ENCODE measurements at places on chromosomes 12 and 14.

GRCh38 chr12:77079631-77080030 lies 14.3 kb upstream of the E2F7 start:
- no peak for DNase-seq

- DNase-seq: no peak
Measured at GRCh38 chr12:131882804-131883520, 11.5 kb upstream of the ULK1 start.

DNA sequence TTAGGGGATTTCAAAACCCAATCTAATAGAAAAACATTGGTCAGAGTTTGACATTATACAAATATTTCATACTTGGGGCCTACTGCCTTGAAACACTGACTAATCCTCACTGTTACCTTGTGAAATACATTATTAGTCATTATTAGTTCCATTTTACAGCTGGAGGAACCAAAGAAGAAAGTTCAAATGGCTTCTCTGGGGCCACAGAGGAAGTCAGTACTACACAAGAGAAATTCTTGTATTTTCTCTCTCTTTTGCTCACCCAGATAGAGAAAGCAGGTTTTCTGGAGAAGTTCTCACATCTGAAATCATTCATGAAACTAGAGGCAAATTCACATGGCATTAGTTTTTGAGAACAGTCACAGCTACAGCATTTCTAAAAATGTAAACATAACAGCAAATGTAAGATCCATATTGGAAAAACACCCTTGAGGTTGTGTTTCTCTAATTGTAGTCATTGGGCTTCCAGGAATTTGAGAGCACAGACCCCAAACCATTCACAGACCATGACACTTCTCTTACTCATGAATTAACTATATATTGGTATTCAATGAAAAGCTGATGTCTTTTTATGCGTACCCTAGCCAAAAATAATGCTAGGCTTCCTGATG lies 83.0 kb downstream of the LLPH start:
- DNase-seq: no peak

GRCh38 chr12:97960741-97961608 lies 498.4 kb downstream of the RMST start:
- DNase-seq: no peak

- no peak for DNase-seq
Measured at GRCh38 chr14:53850714-53851296, 105.8 kb downstream of the BMP4 start.

- no peak for DNase-seq
Measured at GRCh38 chr12:112887550-112887949, 19.2 kb upstream of the OAS1 start.

- DNase-seq: no peak
Measured at GRCh38 chr14:61512026-61512834, 183.1 kb upstream of the HIF1A start.

DNA sequence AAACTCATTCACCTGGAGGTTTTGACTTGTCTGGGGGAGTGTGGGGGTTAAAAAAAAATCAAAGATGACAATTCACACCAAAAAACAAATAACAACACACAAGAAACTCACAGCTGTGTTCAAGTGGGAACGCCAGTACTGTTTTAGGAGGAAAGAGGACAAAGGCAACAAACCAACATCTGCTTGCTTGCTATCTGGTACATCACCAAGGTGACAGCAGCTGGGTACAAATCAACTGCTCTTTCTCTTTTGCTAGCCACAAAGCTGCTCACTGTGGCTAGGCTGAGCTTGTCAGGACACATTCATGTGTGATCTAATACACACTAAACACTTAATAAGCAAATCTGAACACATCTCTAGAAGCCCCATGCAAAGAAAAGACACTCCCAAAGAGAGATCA lies 128.0 kb upstream of the RAP1B start:
- no peak for DNase-seq

- no peak for DNase-seq
Measured at GRCh38 chr12:16347391-16348298, at the start of gene MGST1. TSS of gene MGST1 (plus strand) at chr12:16347645. CDS start at chr12:16354253, 6,608 bp downstream.

DNA sequence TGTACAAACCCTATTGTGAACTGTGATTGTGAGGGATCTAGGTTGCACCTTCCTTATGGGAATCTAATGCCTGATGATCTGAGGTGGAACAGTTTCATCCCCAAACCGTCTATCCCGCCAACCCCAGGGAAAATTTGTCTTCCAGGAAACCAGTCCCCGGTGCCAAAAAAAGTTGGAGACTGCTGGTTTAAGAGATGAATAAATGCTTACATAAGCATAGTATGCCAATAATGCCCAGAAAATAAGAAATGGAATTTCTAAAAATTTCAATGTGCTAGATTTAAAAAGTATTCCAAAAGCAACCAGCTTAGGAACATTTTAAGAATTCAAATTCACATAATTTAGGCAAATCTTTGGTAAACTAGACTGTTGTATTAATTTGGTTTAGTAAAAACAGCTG lies 5.4 kb upstream of the RNU6-8 start:
- no peak for DNase-seq

DNA sequence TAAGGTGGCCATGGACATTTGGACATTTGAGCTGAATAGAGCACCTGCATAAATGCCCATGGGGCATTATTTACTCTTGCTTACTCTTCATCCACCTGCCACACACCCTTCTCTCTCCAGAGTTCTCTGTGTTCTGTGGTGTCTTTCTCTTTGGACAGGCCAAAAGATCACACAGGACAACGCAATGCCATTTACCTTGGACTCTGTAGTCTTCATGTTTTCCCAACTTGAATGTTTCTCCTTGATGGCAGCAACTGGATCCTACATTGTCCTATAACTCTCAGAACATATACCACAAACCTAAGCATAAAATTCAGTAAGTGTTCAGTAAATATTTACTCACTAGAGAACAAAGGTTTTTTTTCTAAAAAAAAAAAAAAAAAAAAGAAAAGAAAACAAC lies 41.7 kb upstream of the PTHLH start:
- no peak for DNase-seq

DNA sequence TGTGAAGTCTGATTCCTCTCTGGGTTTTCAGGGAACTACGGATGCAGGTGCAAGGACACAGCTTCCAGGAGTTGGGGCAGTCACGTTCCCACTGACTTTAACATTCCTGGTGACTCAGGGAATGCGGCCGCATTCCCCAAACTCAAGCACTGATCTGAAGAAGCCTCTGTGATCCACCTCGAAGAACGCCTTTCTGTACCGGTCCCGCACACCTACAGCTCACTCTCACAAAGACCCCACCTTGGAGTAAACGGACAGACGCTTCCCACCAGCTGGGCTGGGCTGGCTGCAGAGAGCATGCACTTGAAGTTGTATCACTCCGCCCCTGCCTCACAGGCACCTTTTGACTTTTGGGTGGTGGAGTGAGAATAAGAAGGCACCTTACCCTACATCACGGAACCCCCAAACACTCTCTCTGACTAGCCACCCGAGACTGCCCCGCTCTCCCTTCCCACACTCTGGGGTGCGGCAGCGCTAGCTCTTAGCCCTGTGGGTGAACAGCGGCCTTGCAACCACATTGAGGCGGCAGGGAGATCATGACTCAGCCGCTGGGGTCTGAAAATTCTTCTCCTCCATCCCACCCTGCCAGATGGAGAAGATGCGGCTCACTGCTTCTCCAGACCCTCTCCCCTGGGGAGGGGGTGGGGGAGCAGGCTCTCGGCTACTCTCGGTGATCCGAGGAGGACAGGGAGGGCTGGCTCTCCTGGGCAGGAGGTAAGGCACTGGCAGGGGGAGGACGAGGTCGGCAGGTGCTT lies 23.7 kb upstream of the HDAC7 start:
- DNase-seq: no peak

DNA sequence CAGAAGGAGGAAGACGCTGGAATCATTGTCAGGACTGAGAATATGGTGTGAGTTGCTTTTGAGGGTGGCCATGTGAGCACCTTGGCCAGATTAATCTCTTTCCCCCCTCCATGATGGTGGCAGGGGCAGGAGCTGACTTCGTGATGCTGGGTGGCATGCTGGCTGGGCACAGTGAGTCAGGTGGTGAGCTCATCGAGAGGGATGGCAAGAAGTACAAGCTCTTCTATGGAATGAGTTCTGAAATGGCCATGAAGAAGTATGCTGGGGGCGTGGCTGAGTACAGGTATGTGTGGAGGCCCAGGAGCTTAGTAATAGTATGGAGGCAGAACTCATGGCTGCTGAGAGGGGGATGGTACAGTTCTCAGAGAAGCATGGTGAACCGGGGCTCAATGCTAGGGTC lies 4.3 kb downstream of the TINF2 start:
- no peak for DNase-seq

- DNase-seq: no peak
Measured at GRCh38 chr12:105214670-105215375, 21.2 kb downstream of the APPL2 start.

- no peak for DNase-seq
Measured at GRCh38 chr14:32049361-32050088, 27.6 kb upstream of the ARHGAP5 start.

GRCh38 chr12:67254372-67255026 lies 14.7 kb upstream of the CAND1 start:
- DNase-seq: no peak

- no peak for DNase-seq
Measured at GRCh38 chr14:56333359-56334292, 215.4 kb downstream of the PELI2 start.

Measured in stimulated activated CD4-positive, alpha-beta T cell treated with anti-CD3 and anti-CD28 coated beads, TNF-alpha, amount 100 ng/mL, for 1 hour (primary cell).